Stimulated activated CD8-positive, alpha-beta memory T cell treated with anti-CD3 and anti-CD28 coated beads, Interleukin-4, amount 100 ng/mL, for 1 hour (primary cell): ENCODE measurements at places on chromosomes 2 and 18.

DNA sequence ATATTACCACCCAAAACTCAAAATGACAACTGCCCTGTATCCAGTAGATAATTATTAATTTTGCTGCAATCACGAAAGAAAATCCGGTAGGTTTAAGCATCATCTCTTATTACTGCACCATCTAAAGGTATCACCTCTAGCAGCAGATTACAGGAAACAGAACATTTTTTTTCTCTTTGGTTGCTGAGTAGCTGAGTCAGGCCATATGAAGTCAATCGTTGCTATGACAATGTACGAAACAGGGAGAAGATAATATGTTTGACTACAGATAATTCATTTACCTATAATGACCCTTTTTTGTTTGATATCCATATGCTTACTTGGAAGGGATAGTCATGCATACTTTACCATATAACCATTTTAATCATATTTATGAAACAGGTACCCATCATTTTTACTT lies 831.6 kb upstream of the CHAC2 start:
- no peak for DNase-seq

- no peak for DNase-seq
Measured at GRCh38 chr2:8307606-8308180, 374.2 kb upstream of the ID2 start.

- DNase-seq, result no peak
Measured at GRCh38 chr2:84838434-84839145, 42.3 kb downstream of the TRABD2A start.

DNA sequence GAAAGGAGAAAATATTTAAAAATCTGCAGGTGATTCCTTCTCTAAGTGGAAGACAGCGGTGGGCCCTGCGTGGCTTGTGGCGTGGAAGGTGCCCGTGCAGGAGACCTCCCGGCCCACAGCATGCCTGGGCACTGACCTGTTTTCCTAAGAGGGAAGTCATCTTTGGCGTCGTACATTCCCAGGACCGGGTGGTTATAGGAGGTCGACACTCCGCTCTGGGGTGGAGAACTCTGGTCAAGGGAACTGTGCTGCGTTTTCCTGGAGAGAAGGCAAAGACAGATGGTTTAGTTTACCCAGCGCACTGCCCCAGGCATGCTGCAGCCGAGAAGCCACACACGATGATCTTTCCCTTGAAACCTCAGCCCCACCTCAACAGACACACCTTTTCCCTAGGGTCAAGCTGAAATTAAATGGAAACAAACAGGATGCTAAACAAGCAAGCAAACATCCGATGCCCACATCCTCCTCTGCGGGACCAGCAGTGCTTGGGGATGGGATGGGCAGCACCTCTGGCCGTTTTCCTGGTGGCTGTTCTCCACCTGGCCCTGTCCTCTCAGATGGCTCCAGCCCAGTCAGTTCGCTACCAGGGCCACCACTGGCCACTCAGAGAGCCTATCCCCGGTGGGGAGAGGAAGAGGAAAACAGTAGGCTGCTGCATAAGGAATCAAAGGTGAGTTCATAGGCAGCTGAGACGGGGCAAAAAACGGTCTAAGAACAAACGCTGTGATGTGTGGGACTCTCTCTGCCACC lies 244.1 kb downstream of the HDAC4 start:
- DNase-seq, result no peak

DNA sequence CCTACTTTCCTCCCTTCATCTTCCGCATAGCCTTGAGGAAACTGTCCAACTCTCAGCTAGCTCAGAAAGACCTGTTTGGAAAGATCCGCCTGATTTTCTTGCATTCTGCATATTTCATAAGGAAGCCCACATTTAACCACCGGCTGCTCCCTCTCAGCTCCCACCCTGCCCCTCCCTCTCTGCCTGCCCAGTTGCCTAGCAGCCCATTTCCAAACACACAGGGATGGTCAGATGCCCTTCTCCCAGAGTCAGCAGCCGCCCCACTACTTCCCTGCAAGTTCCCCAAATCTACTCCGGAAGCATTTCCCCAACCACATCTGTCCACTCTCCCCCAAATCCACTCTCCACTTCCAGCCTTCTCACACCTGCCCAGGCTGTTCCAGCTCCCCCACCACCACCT lies 96.0 kb downstream of the TNS1 start:
- DNase-seq, result no peak

GRCh38 chr2:136796339-136796738 lies 31.0 kb downstream of the THSD7B start:
- DNase-seq, result no peak

GRCh38 chr18:8785261-8785660 lies 79.9 kb downstream of the MTCL1 start:
- no peak for DNase-seq

DNA sequence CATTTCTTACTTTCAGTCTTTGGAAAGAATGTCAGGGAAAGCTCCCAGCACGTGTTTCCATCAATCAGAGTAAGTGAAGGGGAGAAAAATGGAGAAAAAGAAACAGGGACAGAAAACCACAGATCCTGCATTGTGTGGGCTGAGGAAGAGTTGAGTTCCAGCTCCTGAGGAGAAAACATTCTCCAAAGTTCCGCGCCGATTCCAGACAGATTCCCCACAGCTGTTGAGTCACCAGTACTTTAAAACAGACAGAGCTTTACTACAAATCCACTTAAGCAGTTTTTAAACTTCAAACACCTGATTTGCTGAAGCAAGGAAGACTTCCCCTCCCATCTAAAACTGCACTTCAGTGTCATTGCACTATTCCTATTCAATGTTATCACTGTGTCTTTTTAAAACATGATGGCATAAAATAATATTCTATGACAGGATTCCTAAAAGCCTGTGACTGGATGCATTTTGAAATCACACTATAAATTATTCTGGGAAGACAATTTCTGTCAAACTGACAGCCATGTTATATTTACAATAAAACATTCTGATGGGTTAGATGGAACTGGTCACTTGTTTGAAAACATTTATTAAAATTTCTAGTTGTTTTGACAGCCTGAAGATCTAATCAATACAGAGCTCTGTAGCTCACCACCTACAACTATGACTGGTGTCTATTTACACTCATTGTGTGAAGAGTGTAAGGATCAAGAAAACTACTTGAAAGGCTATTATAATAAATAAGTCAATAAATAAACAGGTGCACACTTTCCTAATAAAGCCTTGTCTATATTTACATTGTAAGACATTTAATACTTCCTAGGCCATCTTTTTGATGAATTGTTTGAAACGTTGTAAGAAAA lies 40.9 kb downstream of the TCF4 start:
- DNase-seq, result no peak

GRCh38 chr2:16063955-16064633 lies 123.7 kb downstream of the MYCN start:
- DNase-seq, result no peak

- DNase-seq, result no peak
Measured at GRCh38 chr2:216664593-216665034, 30.7 kb downstream of the IGFBP5 start.

DNA sequence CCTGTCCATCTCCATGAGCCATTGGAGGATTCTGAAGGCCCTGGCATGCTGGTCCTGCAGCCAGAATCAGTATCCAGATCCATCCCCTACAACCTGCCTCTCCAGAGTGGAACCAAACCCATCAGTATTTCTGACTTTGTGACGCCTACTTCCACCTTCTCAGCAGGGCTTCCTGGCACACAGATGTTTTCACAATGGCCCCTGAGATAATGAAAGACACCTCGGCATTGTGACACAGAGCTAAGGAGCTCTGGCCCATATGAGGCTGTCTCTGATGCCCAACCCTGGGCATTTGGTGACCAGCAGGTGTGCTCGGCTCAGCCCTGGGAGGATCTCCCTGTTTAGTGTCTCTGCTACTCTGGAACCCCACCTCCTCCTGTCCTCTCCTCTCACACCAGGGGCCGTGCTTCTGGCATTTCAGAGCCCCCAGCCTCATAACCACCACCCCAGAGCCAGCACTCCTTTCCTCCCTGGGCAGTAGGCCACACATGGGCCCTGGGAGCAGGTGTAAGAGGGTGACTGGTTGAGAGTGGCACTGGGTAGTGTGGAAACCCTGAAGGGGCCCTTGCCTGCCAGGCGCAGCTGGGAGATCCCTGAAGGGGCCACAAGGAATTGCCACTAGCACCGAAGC lies 38.2 kb downstream of the FOSL2 start:
- DNase-seq, result no peak

DNA sequence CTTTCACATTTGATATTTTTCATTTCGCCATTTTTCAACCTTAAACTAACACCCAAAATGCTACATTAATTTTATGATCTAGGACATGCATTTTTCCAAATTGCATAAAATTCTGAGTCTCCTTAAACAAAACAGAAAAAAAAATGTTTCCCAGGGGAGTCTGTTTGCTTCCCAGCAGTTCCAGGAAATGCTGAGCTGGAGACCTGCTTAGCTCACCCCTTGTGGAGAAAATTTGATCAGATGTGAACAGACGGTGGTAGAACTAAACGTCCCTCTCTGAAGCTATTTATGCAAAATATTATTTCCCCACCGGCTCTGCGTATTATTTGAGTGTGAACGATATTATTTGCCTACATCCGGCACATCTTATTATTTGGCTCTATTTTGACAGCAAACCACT lies 74.9 kb upstream of the AGAP1 start:
- DNase-seq, result no peak

- no peak for DNase-seq
Measured at GRCh38 chr2:179031731-179032408, 18.1 kb downstream of the CCDC141 start.

GRCh38 chr2:147463881-147464520 lies 380.8 kb upstream of the ACVR2A start:
- no peak for DNase-seq
